HepG2 (cell line): ENCODE measurements at places on chromosomes 12 and 14.
A peak's percentile ranks its signal among the peaks of the same experiment; 100 is the strongest.

- DNase-seq, result peak; percentile 45
Measured at GRCh38 chr12:45273717-45274271, 57.9 kb downstream of the ANO6 start.

DNA sequence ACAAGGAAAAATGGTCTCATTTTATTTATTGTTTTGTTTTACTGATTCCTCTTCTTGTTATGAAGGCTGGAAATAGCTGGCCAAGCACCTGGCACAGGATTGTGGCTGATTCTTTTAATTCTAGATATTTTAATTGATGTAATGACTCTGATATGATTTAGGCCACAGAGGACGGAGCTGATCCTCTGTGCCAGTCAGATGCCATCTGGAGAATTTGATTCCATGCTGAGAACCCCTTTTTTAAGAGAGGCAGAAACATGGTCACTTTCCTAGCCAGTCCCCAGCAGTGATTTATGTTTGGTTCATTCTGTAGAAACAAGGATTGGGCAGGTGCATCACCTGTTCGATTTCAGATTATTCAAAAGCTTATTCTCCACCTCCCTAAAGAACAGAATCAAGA is 77.6 kb downstream of the STAB2 start:
- DNase-seq, result no peak

GRCh38 chr12:105698075-105698474 is 367.6 kb downstream of the C12orf75 start:
- DNase-seq, result no peak

DNA sequence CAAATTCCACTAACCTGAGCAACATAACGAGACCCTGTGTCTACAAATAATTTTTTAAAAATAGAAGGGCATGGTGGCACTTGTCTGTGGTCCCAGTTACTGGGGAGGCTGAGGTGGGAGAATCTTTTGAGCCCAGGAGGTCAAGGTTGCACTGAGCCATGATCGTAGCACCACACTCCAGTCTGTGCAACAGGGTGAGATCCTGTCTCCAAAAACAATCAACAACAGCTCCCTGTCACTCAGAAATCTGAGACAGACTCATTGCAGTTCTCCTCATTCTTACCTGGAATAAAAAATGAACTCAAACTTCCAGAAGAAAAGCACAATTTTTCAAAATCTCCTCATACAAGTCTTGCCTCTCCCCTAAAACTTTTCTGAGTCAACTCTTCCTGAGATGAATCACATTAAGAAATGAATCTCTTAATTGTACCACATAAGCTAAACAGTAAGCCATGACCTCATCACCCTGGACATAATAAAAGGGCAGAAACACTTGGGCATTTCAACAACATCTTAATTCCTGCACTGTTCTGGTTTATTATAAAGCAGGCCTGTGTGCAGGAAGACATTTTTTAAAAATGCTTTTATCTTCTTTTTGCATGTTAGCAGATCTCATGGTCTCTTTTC is 214.3 kb upstream of the CDKN3 start:
- DNase-seq, result peak; percentile 33

GRCh38 chr14:56137849-56138248 is 19.6 kb downstream of the PELI2 start:
- DNase-seq, result no peak

GRCh38 chr12:24739106-24739779 is 209.7 kb downstream of the BCAT1 start:
- DNase-seq, result no peak

GRCh38 chr14:62670526-62670925 is 374.7 kb downstream of the KCNH5 start:
- no peak for DNase-seq

- peak; percentile 57 for DNase-seq
Measured at GRCh38 chr12:51219322-51219721, 1.5 kb upstream of the POU6F1 start.

GRCh38 chr12:130961921-130962451 is 8.3 kb downstream of the ADGRD1 start:
- DNase-seq, result no peak

DNA sequence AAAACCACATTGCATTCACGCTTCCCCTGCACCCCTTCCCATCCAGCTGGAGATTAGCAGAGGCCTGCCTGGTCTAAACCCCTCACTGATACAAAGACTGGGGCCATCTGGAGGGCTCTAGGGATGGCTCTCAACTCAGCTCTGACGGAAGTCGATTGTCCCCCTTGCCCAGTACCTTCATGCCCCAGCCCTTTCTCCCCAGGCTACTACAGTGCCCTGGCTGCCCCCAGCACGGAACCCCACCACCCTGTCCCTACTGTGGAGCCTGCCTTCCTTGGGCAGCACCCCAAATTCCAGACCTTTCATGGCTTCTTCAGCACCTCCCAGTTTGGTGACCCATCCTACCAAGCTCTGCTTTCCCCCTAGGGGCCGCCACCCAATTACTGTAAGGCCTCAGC is 25.6 kb downstream of the ZFP36L1 start:
- no peak for DNase-seq

- DNase-seq, result no peak
Measured at GRCh38 chr12:111756196-111756595, 10.5 kb upstream of the ALDH2 start.

GRCh38 chr12:87171356-87171755 is 857.8 kb downstream of the C12orf50 start:
- DNase-seq, result no peak

- DNase-seq, result no peak
Measured at GRCh38 chr12:15322164-15323061, at the start of gene PTPRO. TSS of gene PTPRO (plus strand) at chr12:15322508.

GRCh38 chr12:6555018-6555691 is 687 bp downstream of the IFFO1 start:
- DNase-seq, result no peak

DNA sequence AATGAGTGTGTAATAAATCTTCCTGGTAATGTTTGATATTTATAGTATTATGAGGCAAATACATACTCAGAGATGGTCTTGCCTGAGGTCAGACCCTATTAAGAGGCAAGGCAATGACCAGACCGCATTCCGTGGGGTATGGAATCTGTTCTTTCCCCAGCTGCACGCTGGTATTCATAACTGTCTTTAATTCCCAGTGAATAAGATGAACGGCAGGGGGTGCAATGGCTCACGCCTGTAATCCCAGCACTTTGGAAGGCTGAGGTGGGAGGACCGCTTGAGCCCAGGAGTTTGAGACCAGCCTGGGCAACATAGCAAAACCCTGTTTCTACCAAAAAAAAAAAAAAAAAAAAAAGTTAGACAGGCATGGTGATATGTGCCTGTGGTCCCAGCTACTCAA is 44.6 kb downstream of the ERO1A start:
- DNase-seq, result peak; percentile 26

DNA sequence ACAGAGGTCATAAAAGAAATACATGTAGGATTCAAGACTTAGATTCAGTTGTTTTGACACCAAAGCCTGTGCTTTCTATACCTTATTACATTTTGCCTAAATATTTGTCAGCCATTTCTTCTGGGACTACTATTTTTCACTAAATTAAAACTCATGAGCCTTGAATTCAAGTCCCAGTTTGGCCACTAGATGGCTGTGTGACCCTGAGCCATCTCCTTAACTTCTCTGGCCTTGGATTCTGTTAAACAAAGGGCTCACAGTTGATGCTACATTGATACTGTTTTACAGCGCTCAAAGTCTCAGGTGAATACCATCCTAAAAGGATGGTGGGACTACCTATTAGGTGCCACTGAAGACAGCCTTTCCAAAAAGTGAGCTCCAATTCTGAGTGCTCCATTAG is 39.6 kb upstream of the CCDC198 start:
- peak; percentile 12 for DNase-seq

DNA sequence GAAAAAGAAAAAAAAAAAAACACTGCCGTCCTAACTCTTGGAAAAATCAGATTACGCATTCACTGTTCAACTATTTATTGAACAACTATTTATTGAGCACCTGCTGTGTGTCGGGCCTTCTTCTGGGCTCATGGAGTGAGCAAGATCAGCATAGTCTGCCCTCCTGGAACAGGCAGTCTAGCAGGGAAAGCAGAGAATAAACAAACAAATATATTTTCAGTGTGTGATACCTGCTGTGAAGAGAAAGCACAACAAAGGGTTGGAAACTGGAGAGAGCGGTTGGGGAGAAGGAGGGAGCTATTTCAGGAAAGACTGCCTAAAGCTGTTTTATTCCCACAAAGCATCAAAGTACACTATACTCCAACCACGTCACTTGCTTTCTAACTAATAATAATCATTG is 10.8 kb downstream of the PROX2 start:
- no peak for DNase-seq

GRCh38 chr14:56562883-56563282 is 16.7 kb upstream of the TMEM260 start:
- no peak for DNase-seq

DNA sequence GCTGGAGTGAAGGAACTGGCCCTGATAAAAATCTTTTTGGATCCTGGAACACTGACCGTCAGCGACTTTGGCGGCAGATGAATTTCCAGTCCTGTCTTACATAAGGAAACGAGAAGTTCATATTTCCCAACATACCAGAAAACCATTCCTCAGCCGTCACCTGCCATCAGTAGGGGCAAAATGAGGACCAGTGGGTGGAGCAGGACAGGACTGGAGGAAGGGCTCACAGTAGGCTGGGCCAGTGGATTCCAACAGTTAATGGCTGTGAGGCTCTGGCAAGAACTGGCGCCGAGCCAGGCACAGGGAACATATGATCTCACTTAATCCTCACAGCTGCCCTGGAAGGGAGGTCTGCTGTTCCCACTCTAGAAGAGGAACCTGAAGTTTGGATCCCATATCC is 67.2 kb upstream of the FAM181A start:
- DNase-seq, result no peak

- no peak for DNase-seq
Measured at GRCh38 chr14:96660123-96660522, 137.1 kb upstream of the VRK1 start.

GRCh38 chr14:49408187-49408933 is 177.8 kb downstream of the RPS29 start:
- no peak for DNase-seq

DNA sequence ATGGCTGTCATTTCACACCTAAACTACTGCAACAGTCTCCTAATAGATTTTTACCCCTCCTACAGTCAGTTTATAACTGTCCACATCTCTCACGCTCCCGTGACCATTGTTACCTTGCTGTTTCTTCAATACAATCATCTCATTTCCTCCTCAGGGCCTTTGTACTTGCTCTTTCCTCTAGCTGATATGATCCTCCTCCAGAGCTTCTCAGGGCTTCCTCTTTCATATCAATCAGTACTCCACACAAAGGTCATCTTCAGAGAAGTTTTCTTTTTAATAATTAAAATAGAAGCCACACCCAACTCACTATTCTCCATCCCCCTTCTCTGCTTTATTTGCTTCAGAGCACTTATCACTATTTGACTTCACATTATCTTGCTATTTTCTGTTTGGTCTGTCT is 508.2 kb downstream of the NELL2 start:
- no peak for DNase-seq

GRCh38 chr12:53743266-53744129 is 8.3 kb downstream of the CISTR start:
- DNase-seq, result peak; percentile 56

GRCh38 chr14:20742132-20742531 is 3.6 kb upstream of the EDDM3A start:
- no peak for DNase-seq

- no peak for DNase-seq
Measured at GRCh38 chr12:43206396-43206795, 345.6 kb downstream of the ADAMTS20 start.

DNA sequence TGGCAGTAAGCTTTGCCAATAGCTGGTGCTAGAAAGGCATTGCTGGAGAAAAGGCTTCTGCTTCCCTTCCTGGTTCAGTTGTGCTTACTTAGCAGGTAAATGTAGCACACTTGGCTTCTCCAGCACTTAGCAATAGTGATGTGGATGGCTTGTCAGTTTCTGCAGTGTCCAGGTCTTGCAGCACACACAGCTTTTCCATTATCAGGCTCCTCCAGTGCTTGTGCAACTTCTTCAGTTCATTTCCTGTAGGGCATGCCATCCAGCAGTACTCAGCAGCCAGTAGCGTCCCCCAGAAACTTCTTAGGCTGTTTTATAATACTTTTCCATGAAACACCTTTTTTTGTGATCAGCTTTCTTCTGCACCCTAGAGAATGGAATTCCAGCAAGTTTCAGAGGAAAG is 154.6 kb downstream of the SLC6A15 start:
- DNase-seq, result no peak

DNA sequence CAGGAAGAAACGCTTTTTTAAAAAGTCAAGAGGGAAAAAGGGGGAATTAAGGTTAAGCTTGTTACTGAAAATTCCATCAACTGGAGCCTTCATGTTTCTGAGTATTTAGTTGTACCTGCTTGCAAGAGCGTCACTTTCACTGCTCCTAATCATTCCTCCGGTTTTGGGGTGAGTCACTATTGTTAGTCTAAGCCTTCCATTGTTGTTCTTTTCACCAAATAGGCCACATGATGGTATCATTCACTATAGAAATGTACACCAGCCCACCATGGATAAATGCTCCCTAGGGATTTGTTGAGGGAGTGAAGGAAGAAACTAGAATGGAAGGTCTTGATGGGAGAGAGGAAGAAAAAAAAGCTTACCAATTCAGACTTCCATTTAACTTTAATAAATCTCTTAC is 3.0 kb downstream of the IL22 start:
- DNase-seq, result no peak

DNA sequence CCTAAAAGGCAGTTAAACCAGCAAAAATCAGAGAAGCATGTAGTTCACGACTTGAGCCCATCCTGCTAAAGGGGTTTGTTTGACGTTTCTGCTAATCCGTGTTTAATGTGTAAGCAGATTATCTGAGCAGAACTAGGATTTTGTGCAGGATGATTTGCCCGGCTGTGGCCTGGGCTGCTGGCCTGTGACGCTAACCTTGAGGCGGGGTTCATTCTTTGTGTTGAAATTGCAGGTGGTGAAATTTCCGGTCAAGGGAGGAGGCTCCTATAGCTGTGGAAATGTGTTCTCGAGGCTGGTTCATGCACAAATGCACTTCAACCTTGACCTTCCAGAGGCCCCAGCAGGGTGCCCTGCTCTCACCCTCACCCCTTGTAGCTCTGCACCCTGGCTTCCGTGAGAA is 63.7 kb downstream of the SLC24A4 start:
- peak; percentile 77 for DNase-seq

GRCh38 chr12:77152623-77153193 is 87.3 kb upstream of the E2F7 start:
- peak; percentile 5 for DNase-seq

DNA sequence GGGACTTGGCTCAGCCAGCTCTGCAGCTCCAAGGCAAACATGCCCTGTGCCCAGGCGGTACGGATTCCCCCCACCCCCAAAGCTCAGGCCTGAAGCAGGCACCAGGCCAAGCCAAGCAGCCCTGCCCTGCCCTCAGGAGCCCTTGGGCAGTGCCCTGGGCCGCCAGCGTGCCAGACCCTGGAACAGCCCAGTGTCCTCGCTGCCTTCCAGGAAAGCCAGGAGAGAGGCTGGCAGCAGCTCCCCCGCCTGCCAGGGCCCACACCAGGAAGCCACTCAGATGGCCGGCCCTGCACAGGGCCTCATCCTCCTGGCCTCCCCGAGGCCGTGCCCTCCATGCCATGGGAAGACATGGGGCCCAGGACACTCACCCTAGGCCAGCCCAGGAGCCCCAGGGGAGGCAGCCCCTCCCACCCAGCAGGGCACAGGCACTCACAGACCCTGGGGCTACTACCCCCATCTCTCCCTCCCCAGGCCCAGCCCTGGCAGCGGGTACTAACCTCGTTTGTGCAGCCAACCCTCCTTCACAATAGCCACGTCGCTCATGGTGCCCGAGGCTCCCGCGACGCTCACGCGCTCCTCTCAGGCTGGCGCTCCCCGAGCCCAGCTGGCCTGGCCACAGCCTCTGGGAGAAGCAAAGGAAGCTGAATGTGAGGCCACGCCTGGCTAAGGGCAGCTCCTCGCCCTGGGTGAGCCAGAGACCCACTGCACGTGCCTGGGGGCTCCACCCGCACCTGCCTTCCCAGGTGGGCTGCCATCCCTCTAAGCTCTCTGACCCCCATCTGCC is 3.3 kb downstream of the AKT1 start:
- DNase-seq, result no peak
